ENCODE measurements at places on chromosomes 3 and 15.

- DNase-seq, result no peak
Observed at GRCh38 chr3:65851827-65852226, 186.9 kb downstream of the MAGI1 start.

DNA sequence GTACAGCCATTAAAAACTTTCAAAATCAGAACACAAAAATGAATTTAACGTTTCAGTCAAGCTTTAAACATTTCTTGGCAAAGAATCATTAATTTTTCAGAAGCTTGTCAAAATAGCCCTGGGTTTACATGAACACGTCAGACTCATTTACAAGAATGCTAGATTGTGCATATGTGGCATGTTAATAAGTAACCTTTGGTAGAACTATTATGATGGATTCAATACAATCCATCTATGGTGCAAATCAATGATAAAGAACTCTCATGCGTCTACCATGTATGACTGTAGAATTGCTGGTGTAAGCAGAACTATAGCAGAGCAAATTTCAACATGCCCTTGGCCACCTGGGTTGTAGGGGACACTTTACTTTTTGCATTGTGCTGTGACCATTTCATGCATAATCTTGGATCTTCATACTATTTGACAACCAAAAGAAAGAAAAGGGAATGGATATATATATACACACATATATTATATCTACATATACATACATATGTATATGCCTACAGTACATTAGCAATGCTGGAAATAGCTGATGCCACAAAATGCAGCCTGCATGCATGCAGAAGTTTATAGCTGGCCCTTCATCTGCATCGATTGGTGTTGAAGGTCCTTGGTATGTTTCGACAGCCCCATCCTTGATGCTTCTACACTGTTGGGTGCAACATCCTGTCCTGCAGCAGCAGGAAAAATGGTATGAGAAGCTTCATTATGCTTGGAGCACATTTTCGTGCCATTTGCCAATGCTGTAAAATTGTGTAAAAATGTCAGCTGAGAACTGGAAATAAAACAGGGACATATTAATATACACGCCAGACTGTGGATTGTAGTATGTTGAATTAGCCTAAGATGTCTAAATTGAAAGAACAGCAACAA, 189.0 kb downstream of the MBNL1 start:
- DNase-seq, result no peak

- DNase-seq, result no peak
Observed at GRCh38 chr3:70981231-70981880, 602.2 kb downstream of the FOXP1 start.

DNA sequence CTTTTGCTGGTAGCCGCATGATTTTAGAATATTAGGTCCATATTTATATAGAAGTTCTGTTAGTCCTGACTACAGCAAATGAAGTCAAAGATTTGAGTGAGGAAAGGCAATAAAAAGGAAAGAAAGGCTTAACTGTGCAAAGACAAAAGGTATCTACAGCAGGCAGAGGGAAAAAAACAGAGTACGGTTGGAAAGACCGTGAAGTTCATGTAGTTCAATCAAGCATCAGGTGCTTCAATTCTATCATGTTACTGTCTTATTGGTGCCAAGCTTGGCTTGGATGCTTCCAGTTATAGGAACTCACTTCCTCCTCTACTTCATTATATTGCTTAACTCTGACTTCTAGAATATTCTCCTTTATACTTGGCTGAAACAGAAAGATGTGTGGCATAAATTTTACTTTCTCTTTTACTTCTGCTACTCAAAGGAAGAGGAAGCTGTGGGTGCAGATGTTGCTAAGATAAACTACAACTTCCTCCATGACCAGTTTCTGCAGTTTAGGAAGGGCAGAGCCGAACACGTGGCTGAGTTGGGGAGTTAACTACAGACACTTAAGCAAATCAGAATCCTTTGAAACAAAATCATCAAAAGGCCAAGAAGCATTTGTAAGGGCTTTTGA, 72.6 kb upstream of the ZBED2 start:
- no peak for DNase-seq

DNA sequence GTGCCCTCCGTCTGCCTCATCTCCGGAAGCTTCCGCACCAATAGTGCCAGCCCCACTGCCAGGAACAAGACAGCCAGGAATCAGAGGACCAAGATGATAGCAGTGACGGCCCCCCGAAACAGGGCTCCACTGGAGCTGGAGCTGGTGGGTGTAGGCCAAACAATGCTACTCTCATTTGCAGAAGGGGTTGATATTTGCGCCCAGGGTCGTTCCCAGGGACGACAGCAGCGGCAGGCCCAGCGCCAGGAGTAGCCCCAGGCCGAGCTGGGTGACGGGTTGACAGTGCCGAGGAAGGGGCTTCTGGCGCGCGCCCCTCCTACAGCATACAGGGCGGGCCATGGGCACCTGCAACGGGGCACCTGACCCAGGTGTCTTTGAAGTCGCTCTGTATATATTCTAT, 301.4 kb downstream of the CNTN6 start:
- no peak for DNase-seq

GRCh38 chr15:65626856-65627255, 5.1 kb downstream of the SLC24A1 start:
- no peak for DNase-seq

DNA sequence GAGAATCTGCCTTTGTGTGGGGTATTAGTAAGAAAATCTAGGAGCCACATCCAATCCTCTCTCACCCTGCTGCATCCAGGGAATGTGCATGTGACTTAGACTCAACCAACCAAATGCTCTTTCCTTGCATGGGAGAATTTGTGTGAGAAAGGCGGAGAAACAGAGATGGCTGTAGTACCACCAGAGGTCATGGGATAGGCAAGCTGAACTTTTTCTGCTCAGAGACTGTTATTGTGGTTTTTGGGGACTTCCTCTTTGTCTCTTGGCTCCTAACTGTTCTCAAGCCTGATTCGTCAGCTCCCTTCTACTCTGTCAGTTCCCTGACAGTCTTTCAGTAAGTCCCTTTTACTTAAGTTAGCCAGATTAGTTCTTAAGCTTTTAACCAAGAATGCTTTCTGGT, 2.6 kb upstream of the ZSCAN2 start:
- no peak for DNase-seq

DNA sequence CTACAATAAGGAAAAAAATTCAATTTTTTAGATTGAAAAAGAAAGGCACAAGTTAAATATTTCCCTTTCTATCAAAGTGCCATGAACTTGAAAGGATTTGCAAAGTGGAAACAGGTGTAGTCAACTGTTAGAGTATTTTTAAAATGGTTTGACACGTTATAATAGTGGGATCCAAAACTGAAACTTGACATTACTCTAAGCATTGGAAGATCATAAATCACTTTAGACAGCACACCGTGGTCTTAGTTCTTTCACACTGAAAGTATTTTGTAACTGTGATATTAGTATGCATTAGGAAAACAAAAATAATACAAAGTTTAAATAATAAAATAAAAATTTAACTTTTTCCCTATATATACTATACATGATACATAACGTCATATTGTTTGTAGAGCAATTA, 933.1 kb downstream of the EPHA3 start:
- DNase-seq, result no peak

GRCh38 chr15:77195586-77195985, 124.7 kb upstream of the TSPAN3 start:
- no peak for DNase-seq

DNA sequence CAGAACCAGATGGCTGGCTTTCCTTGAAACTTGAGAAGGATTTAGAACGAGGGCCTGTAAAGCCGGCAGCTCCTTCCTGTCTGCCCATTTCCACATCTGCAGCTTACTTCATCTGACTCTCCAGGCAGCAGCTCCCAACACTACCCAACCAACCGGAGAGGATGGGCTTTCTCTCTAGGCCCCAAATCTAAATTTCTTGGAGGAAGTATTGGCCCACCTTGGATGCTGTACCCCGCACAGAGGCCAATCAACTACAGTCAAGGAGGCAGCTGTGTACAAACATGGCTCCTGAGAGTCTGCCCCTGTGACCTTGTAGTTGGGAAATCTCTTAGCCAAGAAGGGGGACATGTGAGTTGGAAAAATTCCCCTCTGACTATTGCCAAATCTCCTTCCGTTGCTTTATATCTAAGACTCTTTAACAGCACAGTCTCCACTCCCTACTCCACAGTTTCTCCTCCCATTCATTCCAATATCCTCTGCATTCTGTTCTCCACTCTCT, 8.0 kb upstream of the ACAP2 start:
- DNase-seq, result no peak

- DNase-seq, result no peak
Observed at GRCh38 chr15:68352401-68353062, 75.0 kb downstream of the FEM1B start.

DNA sequence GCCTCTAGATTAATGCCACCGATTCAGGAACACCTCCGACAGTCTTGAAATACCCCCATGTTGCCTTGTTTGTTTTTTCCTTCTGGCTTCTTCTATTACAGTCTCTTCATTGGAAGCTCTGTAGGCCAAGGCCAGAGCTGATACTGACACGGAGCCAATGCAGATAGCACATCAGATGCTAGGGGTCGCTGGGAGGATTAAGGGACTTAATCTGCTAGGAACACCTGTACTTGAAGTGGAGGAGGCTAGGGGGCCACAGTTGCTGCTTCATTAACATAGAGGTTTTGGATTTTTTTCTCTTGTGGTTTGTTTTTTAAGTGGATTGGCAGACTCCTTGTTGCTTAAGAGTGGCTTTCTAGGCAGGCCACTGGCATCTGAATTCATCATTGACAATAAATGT, 49.6 kb downstream of the PARP14 start:
- no peak for DNase-seq

- no peak for DNase-seq
Observed at GRCh38 chr15:30917013-30917412, 13.3 kb downstream of the FAN1 start.

DNA sequence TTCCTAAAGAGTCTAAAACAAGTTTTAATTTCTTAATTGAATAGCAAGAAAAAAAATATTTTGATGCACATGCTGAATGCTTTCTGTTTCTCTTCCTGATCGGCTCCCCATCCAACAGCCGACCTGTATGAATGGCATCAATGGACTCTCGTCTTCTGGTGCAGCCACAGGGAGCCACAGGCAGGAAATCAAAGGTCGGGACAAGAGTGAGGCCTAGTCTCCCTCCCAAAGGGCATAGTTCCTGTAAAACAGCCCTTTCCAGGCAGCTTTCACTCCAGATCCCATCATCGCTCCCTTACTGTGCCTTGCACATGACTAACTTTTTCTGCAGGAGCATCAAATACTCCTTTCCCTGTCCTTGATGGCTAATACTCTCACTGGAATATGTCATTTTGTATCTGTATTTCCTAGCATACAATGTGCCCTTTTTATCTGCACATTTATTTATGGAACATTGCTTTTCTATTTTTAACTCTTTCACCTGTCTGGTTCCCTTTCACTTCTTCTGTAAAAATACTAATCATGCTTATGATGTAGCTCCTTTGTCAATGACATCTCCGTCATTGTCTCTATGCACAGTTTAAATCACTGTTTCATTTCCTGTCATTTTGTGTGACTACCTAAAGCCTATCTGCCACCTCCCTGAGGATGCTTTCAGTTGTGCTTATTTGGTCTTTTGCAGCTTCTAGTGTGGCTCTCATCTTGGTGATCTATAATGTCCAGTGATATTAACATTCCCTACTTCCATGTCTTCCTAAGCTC, 326.2 kb downstream of the CTNNB1 start:
- DNase-seq, result no peak
